ENCODE measurements at places on chromosomes 3 and 15.

GRCh38 chr15:32704395-32704981 is 13.3 kb upstream of the GREM1 start:
- DNase-seq: peak; percentile 3

DNA sequence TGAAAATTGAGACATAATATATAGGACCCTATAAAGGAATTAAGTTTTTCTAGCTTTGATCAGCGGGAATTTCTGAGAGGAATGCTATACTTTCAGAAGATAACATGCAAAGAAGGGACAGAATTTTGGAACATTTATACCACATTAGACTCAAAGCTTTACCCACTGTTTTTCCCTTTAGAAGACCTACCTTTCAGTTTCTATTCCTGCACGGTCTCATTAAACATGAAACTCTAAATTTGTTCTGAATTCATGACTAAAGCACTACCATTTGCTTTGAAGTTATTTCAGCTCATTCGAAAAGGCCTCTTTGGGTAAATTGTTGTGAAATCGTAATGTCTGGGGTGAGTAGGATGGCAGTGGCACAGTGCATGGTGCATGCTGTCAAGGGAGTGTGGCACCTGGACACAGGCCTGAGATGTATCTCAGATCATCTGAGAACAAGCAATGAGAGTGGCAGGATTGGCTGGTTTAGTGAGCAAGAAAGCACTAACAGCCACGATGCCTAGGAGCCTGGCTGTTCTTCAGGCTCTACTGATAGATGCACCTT is 42.5 kb downstream of the CHCHD4 start:
- DNase-seq: no peak

- DNase-seq: peak; percentile 25
Measured at GRCh38 chr3:183085634-183086390, 13.5 kb downstream of the MCCC1 start.

- DNase-seq: no peak
Measured at GRCh38 chr15:44489464-44489863, 47.5 kb upstream of the EIF3J start.

DNA sequence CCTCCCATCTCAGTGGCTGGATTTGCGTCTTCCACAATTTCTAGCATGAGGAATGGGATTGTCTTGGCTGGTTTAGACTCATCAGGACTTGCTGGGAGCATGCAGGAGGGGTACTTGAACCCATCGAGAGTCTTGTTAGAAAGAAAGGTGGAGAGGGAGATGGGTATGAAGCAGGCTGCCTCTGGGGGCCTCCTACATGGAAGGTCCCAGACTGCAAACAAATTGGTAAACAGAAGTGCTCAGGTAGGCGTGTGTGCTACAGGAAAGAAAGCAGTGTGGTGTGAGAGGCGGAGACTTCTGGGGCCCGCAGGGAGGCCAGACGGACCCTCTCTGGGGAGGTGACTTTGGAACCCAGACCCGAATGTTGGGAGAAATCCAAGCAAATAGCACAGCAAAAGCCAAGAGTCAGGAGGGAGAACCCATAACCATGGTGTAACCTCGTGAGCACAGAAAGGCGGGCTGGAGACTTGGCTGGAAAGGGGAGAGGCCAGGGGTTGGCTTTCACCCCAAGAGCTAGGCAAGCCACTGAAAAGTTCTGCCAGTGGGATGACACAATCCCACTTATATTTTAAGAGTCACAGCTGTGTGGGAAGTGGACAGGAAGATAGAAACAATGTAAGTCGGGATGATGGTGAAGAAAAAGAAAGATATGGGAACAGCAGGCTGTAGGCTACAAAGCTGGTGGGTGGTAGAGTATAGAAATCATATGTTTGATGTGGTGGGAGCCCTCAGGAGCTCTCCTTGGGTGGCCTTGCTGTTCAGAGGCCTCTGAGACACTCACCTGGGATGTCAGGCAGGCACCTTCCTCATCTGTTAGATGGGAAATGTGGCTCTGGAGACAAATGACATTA is 130.1 kb upstream of the PRR20G start:
- DNase-seq: no peak

GRCh38 chr15:93823971-93824913 is 407.1 kb upstream of the MCTP2 start:
- no peak for DNase-seq

GRCh38 chr3:152942366-152942765 is 107.4 kb downstream of the P2RY1 start:
- DNase-seq: no peak

GRCh38 chr15:50884540-50884939 is 23.9 kb upstream of the AP4E1 start:
- DNase-seq: no peak
